ENCODE measurements at places on chromosomes 3 and 15.

DNA sequence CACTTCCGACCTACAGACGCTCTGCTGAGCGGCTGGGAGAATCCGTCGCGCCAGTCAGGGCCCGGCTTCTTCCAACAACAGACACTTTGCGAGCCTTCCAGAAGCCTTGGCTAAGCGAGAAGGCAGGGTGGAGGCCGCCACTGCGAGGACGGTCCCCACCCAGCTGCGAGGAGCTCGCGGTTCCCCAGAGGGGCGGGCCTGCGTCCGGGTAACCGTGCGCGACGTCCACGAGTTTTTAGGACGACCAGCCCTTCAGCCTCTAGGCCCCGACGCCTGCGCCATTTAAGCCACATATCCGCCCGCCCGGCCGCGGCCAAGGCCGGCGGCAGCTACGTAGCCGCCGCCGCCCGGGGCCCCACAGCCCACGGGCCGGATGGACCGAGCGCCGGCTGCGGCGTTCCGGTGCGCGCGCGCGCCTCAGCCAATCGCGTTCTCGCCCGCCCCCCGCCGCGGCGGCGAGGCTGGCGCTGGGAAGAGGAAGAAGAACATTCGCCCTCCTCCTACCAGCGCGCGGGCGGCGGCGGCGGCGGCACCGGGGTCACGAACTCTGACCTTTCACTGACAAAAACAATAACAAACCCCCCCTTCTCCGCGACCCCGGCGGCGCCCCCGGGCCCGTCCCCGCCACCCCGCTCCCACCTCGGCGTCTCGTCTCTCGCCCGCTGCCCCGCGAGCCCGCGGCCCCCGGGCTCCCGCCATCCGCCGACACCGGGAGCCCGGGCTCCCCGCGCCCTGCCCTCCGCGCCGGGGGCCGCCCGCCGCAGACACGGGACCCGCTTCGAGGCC, at the start of gene NR2C2:
NR2C2 (plus strand) TSS at position 484 of the 786 bp plus-strand sequence. CDS start 56,332 bp downstream, outside the sequence.
- DNase-seq, result peak; percentile 49

GRCh38 chr3:129015388-129016105, 14.4 kb downstream of the EFCC1 start:
- no peak for DNase-seq

DNA sequence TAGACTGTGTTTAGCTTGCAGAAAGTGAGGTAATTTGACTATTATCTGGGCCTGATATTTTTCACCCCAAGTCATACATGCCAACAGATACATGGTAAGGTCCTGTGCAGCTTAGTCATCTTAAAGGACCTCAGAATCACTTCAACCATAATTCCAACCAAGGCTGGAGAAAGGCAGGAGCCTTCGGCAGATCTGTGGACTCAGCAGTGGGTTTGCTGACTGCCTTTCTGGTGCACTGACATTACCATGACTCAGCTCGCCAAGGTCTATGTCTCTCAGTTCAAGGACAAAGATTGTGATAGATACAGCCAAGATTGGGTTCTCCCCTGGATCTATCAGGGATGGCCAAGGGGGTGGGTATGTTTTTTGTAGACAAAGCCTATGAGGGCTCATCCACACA, 32.7 kb downstream of the LYZL4 start:
- no peak for DNase-seq

DNA sequence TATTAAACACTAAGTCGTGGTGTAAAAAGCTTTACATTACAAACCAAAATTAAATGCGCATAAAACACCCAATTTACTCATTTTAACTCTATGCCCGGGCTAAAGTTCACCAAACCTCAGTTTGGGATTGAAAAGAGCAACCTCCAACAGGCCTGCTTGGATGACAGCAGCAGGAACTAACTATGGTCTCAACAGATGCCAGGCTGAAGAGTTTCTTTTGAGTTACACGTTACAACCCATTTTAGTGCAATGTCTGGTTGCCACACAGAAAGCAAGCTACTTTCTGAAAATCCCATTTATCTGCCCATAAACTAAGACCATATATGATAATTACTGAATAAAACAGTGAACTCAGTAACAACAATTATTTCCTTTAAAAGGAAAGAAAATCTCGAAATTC, 2.2 kb downstream of the SATB1 start:
- DNase-seq, result no peak

DNA sequence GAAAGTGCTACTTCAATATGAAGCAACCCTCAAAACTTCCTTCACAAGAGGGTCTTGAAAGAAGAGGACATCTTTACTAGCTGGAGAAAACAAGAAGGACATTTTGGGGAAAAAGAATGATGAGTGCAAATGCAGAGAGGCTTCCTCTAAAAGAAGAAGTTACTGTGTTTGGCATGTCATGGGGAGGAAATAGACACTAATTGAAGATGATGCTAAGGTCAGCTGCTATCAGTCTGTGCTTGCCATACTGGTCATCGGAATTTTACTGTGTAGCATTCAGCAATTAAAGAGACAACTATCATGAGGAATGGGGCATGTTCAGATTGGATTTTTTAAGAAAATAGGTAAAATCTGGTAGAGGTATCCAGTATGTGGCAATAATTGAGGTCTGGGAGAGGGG, 60.0 kb downstream of the THRB start:
- DNase-seq, result no peak

GRCh38 chr3:132154619-132155018, 119.8 kb upstream of the CPNE4 start:
- DNase-seq, result no peak

GRCh38 chr3:135218304-135218703, 423.2 kb downstream of the EPHB1 start:
- DNase-seq, result no peak

DNA sequence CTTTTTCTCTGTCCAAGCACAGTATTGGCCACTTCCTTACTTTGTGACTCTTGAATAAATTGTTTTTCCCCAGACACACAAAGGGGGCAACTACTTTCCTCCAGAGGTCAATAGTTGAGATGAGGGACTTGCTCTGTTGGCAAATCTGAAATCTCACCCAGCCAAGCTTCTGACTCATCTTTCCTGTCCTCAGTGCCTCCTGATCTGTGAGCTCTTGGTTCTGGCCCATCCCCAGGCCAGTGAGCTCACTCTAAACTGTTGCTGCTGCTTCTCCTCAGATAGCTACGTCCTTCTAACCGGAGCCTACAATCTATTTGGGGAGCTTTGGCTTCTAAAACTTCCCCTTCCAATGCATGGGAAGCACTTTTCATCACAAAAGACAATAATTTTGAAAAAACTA, 50.0 kb upstream of the NMD3 start:
- no peak for DNase-seq

DNA sequence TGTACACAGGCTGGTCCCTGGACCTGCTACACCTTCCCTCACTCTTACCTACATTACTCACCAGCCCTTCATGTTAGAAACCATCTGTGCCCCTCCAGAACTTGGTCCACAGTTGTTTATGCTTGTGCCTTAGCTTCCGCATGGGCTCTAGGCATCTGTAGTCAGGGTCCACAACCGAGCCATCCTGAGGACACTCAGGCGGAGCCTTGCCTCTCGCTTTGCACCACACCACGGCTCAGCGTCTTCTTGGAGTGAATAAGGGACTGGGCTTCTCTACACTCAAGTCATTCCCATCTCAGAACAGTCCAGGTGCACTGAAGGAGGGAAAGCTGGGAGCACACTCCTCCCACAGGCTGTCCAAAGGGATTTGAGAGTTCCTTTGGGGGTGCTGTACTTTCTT, 97.8 kb downstream of the HMG20A start:
- DNase-seq, result no peak

GRCh38 chr3:166243511-166243910, 406.3 kb upstream of the BCHE start:
- DNase-seq, result no peak

DNA sequence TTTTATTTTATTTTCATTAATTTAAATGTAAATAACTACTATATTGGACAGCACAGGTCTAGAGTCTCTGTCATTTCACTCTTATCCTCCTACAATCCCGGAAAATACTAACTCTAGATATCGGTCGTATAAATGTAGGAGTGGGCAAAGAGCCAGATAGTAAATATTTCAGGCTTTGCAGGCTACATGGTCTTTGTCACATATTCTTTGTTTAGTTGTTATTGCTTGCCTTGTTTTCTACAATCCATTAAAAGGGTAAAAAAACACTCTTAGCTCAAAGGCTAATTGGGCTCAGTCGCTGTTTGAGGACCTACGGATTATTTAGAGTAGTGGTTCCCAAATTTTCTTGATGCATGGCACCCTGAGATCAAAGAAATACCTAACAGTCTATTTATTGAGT, 1.7 kb downstream of the KNL1 start:
- DNase-seq, result no peak

- DNase-seq, result peak; percentile 74
Measured at GRCh38 chr3:116135457-116136085, 309.7 kb downstream of the LSAMP start.

DNA sequence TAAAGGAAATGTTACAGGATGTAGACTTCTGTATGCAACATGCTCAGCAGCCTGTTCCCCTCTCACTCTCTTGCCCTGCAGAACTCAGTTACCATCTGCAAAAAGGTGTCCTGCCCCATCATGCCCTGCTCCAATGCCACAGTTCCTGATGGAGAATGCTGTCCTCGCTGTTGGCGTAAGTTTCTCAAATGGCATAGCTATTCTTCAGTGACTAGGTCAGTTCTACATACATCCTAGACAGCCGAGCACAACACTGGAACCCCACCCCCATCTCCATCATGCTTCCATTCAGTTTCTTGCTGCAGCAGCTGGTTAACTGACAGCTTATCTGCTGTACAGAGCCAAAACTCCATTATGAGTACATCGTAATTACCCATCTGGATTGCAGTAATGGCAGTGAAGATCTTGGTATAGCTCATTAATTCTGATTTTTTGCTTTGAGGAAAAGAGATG, 4.5 kb downstream of the THBS1 start:
- DNase-seq, result no peak

GRCh38 chr3:47910777-47911440, 105.3 kb downstream of the MAP4 start:
- peak; percentile 79 for DNase-seq

DNA sequence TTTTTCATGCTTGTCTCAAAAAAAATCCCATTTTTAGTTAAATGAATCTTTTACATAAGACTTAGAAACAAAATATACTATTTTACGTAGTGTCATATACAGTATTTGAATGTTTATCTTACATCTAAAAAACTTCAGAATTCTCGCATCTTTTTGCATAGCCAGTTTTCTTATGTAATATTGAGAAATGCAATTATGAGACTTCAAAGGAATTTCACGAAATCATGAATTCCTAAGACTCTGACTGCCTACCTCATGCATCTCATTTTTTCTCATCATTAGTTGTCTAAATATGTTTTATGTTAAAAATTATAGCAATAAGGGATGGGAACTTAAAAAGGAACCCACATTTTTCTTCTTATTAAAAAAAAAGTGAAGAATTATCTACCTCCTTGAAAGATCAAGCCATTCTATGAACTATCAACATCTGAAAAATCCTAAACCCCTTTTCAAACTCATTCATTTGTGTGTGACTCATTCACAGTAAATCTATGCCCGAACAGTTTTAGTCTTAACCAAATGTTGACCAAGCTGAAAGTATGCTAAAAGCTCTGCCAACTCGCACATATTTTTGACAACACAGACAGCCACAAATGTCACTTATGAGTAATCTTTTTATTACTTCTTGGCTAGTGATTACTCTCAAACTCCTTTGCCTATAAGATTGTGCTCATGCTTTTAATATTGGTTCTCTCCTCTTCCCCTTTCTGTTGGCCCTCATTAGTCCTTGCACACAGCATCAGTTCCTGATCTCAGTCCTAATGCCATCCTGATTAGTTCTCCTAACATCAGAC, 115.9 kb downstream of the DCLK3 start:
- peak; percentile 95 for DNase-seq

DNA sequence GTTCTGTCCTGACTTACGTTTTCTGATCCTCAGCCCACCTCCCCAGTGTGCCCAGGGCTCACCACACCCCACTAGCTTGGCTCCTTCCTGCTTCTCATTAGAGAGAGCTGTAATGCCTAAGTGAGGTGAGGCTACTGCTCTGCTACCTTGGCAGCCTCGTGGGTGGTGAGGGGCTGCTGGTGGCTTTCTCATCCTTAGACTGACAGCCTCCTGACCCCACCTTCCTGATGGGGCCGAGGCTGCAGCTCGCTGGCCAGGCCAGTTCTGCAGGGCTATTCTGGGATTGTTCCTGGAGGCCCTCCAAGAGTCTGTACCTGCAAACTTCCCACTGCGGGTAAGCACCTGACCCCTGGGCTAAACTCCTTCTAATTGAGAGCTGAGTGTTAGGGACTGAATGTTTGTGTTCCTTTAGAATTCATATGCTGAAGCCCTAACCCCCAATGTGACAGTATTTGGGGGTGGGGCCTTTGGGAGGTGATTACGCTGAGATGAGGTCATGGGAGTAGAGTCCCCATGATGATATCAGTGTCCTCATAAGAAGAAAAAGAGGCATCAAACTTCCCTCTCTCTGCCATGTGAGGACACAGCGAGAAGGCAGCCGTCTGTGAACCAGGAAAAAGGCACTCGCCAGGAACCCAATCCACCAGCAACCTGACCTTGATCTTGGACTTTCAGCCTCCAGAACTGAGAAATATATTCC, 38.1 kb upstream of the IQSEC1 start:
- DNase-seq, result no peak

GRCh38 chr3:15711281-15711680, 86.5 kb downstream of the ANKRD28 start:
- DNase-seq, result no peak

DNA sequence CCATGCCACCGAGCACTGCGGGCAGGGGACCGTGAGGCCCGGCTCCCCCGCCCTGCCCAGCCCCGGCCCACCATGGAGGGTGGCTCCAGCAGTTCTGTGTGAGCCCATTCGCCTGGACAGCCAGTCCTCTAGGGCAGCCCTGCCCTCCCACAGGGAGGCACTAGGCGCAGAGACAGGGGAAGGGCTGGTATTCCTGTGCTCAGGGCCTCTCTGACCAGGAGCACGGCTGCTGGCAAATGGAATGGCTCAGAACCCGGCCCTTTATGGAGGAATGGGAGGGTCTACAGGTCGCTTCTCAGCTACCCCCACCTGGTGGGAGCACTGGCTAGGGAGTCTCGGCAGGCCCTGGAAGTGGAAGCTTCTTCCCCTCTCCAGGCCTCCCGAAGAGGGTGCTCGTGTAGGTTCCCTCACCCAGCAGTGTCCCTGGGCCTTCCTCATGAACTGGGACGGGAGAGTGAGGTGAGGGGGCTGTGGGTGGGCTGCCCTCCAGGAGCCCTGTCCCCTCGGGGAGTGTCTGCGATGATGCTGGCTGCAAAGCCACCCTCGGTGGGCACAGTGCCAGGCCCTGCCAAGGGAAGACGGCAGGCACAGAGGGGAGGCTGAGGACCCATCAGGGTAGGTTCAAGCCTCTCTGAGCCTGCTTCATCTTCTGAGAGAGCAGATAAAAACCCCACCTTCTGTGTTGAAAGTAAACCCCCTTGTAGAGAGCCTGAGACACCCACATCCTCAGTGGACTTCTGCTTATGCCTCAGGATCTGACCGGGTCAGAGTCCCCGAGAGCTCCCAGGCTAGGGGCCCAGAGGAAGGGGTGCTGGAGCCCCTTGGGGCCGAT, 1.5 kb downstream of the MELTF start:
- DNase-seq, result no peak

Measured in RCC 7860 (cell line).